ELR (cell line): ENCODE measurements at places on chromosomes 3 and 15.

- DNase-seq, result peak; percentile 5
Observed at GRCh38 chr15:73233623-73234022, 135.1 kb downstream of the HCN4 start.

GRCh38 chr3:126677862-126678503 is 23.1 kb upstream of the TXNRD3 start:
- DNase-seq, result no peak

DNA sequence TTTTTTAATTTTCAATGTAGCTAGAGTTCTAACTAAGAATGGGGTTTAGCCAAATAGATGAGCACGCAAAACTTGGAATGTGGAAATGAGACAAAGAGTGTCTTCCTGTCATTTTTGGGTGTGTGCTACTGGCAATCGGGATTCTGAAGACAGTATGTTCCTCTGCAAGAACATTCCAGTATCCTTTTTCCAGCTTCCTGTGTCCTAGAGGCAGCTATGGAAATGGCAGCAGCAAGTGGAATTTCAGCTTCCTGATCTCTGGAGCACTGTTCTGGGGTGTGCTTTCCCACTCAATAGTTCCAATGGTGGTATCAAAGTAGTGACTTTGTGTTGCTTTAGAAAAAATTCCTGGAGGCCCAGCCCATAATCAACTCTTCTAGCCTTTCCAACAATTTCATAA is 642.9 kb upstream of the KCNMB2 start:
- DNase-seq, result peak; percentile 22

DNA sequence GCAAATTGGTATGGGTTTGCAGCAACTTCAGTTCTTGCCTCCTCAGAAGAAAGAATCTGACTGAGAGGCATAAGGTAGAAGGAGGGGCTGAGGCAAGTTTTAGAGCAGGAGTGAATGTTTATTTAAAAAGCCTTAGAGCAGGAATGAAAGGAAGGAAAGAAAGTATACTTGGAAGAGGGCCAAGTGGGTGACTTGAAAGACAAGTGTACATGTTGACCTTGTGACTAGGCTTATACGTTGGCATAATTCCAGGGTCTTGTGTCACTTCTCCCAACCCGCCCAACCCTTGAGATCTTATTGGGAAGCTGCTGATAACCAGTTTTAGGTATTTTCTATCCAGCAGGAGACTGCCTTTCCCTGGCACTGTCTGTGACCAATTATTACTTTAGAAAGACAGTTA is 436.9 kb upstream of the ZNF717 start:
- DNase-seq, result no peak

GRCh38 chr3:181329024-181329423 is 339.5 kb upstream of the DNAJC19 start:
- DNase-seq, result no peak

GRCh38 chr15:93524432-93524831 is 435.4 kb upstream of the RGMA start:
- DNase-seq, result no peak

GRCh38 chr15:47959617-47960413 is 161.0 kb upstream of the SLC24A5 start:
- DNase-seq, result no peak

GRCh38 chr3:142962175-142962519 is 1.3 kb downstream of the PAQR9 start:
- DNase-seq, result no peak

GRCh38 chr15:31338318-31338878 is 11.8 kb downstream of the KLF13 start:
- DNase-seq, result no peak

DNA sequence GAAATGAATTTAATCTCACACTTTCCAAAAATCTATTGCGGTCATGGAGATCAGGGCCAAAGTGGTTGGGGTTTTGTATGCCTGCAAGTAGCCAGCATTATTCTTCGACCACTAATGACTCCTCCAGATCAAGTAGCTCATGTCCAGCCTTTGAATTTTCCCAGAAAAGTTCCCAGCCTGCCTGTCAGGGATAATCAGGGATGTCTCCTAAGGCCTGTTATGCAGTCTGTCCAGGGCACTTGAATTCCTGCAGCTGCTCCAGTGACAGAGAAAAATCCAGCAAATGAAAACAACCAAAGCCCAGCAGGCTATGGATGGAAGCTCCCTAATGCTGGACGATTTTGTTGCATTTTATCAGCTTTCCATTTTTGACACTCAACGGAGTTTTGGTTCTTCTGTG is 215.4 kb downstream of the ADAMTSL3 start:
- DNase-seq, result no peak

DNA sequence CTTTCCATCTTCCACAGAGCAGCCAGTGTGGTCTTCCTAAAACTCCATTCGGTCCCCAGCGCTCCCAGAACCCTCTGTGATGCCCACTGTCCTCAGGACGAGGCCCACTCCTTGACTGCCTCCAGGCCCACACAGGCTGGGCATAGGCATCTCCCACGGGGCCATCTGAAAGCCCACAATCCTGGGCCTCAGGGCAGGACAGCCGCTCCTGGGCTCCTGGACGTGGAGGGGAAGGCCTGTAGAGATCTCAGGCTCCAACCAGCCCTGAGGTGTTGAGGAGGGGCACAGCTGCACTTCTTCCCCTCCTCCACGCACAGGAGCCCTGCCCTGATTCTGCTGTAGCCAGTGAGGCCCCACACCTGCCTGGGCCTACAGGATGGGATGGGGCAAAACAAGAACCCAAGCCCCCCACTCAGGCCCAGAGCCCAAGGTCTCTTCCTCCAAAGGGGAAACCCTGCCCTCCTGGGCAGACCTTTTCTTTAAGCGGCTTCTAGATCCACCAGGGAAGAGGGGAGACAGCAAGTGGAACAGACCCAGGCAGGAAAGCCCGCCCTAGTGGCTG is 25.9 kb downstream of the SHISA5 start:
- DNase-seq, result no peak

DNA sequence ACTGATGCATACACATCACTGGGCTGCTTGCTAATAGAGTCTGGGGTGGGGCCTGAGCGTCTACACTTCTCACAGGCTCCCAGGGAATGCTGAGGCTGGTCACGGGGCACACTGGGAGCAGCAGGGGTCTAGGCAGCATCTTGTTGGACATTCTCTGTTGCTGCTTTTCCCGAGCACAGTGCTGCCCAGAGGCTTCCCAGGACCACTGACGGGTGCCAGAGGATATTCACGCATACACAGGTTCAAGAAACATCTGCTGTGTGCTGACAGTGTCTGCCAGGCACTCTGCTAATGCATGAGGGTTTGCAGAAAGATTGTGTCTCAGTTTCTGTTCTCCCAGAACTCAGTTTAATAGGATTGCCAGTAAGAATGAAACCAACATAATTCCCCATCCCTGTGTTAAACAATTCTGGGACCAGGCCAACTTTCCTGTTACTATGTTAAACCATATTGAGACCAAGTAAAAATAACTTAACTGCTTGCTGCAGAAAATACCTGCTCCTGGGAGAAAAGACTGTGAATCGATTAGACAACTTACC is 23.9 kb upstream of the BCL2L10 start:
- no peak for DNase-seq

GRCh38 chr3:158750016-158750415 is 17.8 kb upstream of the RARRES1 start:
- no peak for DNase-seq

GRCh38 chr15:70259028-70259424 is 161.3 kb upstream of the TLE3 start:
- peak; percentile 44 for DNase-seq

GRCh38 chr3:159953325-159954085 is 35.1 kb upstream of the IL12A start:
- no peak for DNase-seq

- no peak for DNase-seq
Observed at GRCh38 chr3:162765524-162765923, 1268.9 kb downstream of the OTOL1 start.

DNA sequence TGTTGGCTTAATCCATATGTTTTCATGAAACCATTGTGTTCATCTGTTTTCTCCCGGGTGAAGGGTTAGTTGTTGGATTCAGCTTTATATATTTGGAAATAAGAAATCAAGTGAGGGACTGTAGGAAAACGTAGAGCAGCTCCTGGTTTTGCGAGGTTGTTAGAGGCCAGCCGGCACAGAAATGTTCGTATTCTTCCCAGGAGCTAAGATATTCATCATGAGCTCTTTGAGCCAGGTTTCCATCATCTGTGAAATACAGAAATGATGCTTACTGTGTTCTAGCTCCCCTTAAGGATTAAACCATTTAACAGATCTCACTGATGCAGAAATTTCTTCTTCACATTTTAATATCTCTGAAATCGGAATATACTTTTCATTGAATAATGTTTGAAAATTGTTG is 235.5 kb downstream of the PTPRG start:
- no peak for DNase-seq

GRCh38 chr3:39232859-39233258 is 40.5 kb upstream of the XIRP1 start:
- no peak for DNase-seq

- DNase-seq, result no peak
Observed at GRCh38 chr3:70738291-70738681, 425.8 kb upstream of the MDFIC2 start.

- DNase-seq, result no peak
Observed at GRCh38 chr15:31390777-31391486, 64.3 kb downstream of the KLF13 start.

DNA sequence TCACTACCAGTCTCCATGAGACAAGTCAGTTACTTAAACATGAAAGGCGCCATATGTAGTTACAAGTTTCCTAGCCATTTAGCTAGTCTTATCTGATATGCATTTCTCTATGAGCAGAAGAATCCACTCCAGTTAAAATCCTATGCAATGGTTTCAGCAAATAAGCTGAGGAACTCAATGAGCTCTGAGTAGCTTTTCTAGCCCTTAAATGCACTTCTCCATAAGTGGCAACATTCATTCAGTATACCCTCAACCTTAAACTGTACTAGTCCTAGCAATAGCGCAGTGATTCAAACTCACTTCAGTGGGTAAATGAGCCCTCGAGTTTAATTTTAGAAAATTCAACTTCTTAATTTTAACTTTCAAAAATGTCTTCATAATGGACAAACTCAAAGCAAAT is 7.7 kb downstream of the COMMD2 start:
- no peak for DNase-seq

- no peak for DNase-seq
Observed at GRCh38 chr3:178845420-178846118, 226.0 kb downstream of the ZMAT3 start.

DNA sequence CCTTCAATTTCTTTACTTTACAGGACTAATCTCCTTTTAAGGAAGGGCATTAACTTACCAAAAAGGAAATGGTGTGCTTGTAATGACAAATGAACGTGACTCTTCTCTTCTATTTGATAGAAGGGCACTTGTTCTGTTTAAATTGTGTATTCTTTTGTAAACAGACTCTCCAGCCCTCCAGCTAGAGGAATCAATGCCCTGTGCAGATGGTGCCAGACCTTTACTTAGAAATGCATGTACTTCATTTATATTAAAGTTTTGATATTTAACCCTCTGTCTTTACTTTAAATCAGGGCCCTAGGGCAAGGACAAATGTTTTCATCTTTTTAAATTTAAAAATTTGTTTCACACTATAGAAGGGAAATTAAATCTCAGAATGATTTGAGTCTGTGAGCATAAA is 355.1 kb downstream of the GBE1 start:
- DNase-seq, result no peak

- DNase-seq, result no peak
Observed at GRCh38 chr3:52437326-52438103, 7.4 kb downstream of the SEMA3G start.

- DNase-seq, result no peak
Observed at GRCh38 chr3:138835397-138835757, 649 bp upstream of the PIK3CB start.

- DNase-seq, result no peak
Observed at GRCh38 chr15:56240390-56240789, 3.3 kb downstream of the RFX7 start.

DNA sequence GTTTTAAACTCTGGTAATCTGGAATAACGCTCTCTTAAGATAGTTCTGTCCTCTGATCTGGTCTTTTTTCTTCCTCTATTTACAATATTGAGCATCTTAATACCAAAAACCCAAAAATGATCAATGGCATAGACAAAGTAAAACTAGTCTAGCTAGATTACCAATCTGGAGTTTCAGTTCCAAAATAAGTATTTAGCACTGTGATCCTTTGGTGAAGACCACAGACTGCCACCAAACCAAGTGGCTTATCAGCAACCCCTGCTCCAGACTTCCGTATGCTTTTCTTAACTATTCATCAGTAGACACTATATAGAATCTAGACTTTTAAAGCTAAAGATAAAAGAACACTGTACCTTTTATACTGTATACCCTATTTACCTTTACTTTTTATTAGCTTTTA is 35.5 kb upstream of the MAN2C1 start:
- no peak for DNase-seq
